Stomach (tissue), 19 donors: ENCODE measurements at places on chromosomes 7 and 10.

DNA sequence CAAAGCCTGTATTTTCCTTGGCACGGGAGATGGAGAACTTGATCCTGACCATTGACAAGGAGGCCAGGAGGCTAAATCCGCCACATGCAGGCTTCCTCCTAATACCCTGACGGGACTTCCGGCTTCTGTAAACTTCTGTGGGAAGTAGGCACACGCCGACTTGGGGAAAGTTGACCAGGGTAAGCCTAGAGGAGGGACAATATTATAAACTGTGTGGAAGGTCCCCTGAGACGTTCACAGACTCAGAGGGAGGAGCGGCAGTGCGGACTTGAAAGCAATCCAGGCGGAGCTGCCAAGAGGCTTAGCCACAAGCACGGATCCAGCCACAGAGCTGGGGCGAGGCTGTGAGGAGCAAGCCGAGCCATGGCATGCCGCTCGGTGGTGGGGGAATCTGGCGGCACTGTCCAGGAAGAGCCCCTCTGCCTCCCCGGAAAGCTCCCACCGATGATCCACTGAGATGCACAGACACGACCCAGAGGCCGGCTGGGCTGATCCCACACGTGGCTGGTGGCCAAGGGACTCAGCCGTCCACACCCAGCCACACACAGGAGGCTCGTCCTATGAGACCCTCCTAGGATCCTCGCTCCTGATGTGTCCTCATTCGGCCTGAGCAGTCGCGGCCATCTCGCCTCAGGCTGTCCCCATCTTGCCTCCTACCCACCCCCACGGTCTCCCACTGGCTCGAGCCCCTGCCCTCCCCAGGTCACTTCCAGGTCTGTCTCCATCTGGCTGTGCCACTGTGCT, 40.0 kb upstream of the INSIG1 start:
- DNase-seq = peak; percentile 56

DNA sequence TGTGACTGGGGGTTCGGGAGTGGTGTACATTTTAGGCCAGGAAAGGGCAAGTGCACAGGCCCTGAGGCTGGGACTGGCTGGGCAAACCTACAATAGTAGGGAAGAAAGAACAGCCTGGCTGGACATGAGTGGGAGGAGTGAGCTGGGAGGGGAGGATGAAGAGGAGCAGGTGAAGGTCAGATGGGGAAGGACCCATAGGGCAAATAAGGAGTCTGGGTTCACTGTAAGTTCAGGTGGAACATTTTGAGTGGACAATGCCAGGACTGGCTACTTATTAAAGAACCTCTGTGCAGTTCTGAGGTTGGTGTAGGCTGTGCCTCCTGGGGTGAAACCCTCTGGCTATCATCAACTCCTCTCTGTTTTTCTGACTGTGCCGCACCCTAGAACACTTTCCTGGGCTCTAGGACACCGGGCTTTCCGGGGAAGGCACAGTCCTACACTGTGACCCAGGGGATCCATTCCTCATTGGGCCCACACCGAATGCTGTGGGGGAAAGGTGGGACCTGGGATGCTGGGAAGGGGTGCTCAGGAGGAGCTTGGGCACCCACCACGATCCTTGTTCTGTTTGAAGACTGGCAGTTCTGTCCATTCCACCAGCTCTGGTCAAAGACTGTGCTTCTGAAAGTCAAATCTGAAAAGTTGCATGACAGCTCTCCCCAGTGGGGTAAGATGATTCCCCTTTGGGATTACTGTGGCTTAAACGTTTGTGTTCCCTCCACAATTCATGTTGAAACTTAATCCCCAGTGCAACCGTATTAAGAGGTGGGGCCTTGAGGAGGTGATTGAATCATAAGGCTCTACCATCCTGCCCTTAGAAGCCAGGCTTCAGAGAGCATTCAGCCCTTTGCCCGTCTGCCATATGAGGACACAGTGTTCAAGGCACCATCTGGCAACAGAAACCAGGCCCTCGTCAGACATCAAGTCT, 4.0 kb upstream of the MMP21 start:
- no peak for DNase-seq

DNA sequence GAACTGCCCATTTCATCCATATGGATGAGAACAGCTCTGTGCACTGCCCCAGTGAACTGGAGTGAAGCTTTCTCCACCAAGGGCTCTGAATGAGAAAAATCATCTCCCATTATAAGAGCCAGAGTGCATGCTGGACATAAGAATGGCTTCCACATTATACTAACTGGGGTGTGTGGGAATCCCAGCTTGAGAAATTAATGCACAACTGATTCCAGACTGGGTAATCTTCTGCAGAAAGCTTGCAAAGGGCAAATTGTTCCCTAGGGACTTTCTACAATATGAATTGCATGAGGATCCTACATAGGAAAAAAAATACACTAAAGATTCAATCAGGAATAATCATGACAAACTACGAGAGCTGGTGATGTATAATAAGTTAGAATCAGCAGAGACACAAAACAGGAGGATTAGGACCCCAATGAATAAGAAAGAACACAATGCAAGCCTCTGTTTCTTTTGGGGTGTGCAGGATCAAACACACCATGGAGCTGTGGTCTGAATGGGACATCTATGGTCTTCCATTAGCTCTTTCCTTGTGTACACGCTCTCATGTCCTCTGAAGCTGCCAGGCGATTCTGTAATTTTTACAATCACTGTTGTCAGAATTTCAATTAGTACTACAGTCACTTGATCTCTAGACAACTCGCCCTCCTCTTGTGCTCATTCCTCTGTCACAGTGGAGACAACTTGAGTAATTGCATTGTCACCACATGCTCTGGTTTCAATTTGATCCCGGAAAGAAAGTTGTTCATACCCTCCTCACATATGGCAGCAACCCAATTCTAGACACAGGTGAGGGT, 1327.4 kb downstream of the GATA3 start:
- no peak for DNase-seq

- DNase-seq = no peak
Observed at GRCh38 chr10:34966451-34966850, 123.7 kb downstream of the CUL2 start.

GRCh38 chr10:7635408-7636125, 31.2 kb downstream of the ITIH5 start:
- DNase-seq = no peak

GRCh38 chr7:127816354-127817190, 164.6 kb downstream of the SND1 start:
- DNase-seq = no peak

GRCh38 chr7:156544919-156545715, 95.5 kb upstream of the RNF32 start:
- no peak for DNase-seq

GRCh38 chr10:48612236-48612943, 7.5 kb upstream of the ARHGAP22 start:
- DNase-seq = no peak

- no peak for DNase-seq
Observed at GRCh38 chr7:87060288-87060537, 759 bp upstream of the ELAPOR2 start.

DNA sequence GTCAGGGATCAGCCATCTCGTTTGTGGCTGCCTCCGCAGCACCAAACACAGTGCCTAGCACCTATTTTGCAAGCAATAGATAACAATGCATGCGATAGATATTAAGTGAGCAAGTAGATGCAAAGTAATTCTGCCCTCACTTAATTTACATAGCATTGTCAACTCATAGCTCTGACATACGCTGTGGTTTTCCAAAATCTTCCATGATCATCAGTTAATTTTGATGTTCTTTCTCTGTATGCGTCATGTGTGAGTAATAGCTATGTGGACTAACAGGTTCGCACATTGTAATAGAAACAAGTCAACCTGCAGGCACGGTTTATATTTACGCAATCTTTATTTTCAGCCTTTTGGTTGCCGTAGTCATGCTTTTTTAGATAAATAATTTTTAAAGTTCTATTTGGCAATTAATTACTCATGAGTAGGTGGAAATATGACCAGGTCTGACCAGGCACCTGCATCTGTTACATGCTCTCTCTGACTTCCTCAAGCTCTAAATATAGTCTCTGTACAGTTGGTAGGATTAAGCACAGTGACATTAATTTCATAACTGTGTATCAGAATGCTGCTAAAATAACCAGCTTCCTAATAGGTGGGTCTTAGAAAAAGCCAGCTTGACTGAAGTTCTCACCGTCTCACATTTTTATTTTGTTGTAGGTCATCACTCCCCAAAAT, 13.3 kb downstream of the MAP3K8 start:
- no peak for DNase-seq

DNA sequence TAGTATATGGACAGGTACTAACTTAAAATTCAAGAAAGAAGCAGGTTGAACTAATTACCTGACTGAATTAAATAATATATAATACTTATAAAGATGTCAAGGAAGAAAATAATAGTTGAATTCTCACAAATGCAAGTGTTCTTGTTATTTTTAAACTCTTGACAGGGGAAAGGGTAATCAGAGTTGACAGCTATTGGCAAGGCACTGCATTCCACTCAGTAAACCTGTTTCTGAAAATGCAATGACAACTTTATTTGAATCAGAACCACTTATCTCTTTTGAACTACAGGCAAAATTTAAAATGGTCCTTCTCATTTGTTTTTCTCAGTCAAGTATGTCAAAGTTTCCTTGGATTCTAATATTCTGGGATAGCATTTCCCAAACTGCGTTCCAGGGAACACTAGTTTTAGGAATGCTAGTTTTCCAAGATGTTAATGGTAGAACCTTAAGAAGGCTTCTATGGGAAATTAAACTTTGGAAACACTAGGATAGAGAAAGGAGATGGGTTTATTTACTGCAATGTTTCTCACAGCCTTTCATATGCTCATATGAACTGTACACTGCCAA, 103.7 kb upstream of the LRRN3 start:
- no peak for DNase-seq

GRCh38 chr10:60341969-60342368, 47.7 kb downstream of the ANK3 start:
- DNase-seq = no peak

GRCh38 chr10:71575451-71575850, 144.1 kb downstream of the C10orf105 start:
- no peak for DNase-seq

DNA sequence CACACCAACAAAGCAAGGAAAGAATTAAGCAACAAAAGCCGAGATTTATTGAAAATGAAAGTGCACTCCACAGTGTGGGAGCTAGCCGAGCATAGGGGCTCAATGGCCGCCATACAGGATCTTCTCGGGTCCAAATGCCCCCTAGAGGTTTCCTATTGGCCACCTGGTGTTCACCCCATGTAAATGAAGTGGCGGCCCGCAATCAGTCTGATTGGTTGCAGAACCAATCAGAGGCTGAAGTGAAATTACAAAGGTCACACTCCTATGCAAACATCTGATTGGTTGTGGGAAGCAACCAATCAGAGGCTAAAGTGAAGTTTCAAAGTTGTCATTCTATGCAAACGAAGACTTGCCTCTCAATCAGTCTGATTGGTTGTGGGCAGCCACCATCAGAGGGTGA, 61.8 kb upstream of the SLC35B4 start:
- DNase-seq = no peak

DNA sequence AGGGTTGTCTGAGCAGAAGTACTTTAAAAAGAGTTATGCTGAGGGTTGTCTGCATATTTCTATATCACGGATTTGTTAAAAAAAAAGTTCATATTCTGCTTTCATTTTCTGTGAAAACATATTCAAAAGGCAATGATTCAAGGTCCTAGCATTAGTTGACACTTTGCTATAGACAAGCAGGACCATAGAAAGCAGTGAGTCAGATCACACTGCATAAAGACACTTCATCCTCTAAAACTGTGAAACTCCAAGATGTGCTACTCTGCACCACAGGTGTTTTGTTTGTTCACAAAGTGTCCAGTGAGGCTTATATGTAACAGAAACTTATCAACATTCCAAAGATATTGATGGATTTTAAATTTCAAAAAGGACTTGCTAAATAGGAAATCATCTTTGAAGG, 47.0 kb downstream of the SPAM1 start:
- DNase-seq = no peak

GRCh38 chr7:88818552-88818951, 23.0 kb upstream of the TEX47 start:
- no peak for DNase-seq

DNA sequence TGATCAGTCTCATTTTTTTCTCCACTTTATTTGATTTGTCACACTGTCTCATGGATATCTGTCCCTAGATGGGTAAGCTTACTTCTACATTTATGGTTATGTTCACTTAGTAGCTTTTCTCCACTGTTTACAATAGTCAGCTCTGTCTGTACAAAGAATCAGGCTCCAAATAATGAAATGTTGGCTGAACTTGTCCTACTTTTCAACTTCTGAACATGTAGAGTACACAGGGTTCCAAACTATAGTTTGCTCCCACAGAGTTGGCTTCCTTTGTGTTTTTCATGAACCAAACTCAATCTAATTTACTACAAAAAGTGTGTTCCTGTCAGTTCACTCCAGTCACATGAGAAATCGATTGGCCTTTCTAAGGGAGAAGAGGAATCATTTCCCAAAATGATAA, 175.0 kb downstream of the CCDC71L start:
- no peak for DNase-seq

- DNase-seq = no peak
Observed at GRCh38 chr7:42137431-42137830, 99.6 kb downstream of the GLI3 start.

DNA sequence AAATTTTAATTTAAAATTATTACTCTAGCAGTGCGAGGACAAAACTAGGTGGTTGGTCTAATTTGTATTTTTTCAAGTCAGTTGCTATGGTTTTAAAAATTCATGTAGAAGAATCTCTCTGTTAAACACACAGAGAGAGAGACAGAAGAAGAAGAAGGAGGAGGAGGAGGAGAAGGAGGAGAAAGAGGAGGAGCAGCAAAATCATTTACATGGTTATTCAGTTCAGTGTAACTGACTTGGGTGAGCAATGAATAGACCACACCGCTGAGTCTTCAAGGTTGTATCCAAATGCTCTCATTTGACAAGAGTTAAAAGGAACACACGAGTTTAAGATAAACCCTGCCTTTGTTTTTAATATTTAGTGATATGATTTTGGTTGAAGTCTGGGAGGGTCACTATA, 131.1 kb downstream of the PDE1C start:
- DNase-seq = no peak
